ENCODE measurements at places on chromosomes 5 and 9.

DNA sequence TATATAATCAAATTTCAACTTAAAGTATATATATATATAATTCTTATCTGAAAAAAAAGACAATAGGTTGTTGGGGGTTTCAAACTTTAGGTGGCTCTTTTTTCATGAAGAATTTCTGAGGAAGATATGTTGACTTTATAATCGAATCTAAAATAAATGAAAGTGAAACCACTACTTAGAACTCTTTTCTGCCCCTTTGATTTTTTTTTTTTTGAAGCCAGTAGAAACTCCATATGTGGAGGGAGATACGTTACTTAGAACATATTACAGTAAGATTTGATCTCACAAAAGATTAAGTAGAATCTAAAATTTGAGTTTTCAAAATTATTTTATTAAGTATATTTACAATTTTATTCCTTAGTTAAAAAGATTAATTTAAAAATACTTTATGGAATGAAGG, 96.9 kb downstream of the ATG10 start:
- no peak for DNase-seq

GRCh38 chr9:32384002-32384363, 460 bp upstream of the ACO1 start:
- DNase-seq, result peak; percentile 28

DNA sequence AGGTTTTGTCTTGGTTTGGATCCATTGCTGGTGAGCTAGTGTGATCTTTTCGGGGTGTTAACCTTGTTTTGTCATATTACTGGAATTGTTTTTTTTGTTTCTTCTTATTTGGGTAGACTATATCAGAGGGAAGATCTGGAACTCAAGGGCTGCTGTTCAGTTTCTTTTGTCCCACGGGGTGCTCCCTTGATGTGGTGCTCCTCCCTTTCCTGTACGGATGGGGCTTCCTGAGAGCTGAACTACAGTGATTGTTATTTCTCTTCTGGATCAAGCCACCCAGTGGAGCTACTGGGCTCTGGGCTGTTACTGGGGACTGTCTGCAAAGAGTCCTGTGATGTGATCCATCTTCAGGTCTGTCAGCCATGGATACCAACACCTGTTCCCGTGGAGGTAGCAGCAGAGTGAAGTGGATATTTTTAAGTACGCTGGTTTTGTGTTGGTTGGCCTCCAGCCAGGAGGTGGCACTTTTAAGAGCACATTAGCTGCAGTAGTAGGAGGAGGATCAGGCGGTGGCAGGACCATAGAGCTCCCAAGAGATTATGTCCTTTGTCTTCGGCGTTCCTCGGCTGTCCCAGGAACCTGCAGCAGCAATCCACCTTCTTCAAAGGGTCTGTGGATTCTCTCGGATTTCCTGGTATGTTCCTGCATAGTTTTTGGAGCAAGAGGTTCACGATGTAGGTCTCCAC, 27.2 kb downstream of the SCAMP1 start:
- DNase-seq, result no peak

DNA sequence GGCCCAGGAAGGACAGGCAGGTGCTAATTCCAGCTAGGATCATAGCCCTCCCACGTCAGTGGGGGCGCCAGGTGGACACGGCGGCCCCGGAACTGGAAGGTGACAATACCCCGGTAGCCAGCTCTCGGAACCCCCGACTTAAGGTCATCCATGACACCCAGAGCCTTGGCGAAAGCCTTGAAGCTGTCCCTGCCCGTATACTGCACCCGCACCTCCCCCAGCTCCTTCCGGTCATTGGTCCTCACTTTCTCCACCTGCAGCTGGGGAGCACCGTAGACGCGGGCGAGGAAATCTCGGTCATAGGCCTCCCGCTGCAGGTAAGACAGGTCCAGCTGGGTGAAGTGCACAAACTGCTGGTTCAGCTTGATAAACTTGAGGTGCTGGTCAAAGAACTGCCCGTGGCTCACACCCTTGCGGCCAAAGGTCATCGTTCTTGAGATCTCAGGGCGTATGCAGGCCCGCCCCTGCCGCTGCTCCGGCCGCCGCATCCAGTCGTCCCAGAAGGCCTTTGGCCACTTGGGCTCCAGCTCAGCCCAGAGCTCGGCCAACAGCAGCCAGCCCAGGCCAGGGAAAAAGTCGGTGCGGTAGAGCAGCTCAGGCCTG, 10.9 kb downstream of the MGAT1 start:
- no peak for DNase-seq

GRCh38 chr9:124501771-124502320, 5.4 kb downstream of the NR5A1 start:
- no peak for DNase-seq

- DNase-seq, result peak; percentile 44
These were observed 440 bp downstream of the ANXA2R start for GRCh38 chr5:43039471-43040286.

GRCh38 chr9:129235041-129235930, 57.2 kb upstream of the IER5L start:
- DNase-seq, result no peak

GRCh38 chr5:35856765-35857351, at the start of gene IL7R:
IL7R (plus strand) TSS chr5:35856891; CDS start chr5:35856978, 87 bp downstream.
- DNase-seq, result no peak

DNA sequence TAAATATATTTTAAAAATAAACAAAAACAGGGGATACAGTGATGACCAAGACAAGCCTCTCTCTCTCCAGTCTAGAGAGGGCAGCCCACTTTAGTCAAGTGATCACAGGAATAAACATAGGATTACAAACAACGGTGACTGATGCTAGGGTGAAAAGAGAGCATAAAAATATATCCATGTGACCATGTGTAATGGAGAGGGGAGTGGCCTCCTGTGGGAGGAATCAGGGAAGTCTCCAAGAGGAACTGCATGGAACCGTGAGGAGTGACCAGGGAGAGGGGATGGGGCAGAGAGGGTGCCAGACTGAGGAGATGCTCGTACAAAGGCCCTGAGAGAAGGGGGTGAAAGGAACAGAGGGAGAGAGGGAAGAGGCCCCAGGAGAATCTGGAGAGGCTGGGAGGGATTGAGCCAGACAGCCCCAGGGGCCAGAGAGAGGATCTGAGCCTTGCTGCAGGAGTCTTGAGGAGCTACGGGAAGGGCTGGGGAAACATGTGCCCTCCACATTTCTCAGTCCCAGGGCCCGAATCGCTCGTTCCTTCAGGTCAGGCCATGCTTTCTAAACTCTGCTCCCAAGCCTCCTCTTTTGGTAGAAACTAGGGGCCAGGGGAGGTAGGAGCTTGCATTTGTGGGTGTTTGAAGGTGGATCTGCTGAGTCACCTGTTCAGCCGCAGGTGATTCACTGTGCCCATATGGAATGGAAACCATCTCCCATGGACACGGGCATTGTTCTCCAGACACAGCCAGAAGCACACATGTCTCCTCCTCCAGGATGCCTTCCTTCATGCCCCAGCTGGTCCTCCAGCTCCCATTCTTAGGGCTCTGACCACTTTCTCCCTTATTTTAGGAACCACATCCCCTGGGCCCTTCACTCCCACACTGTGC, 63.8 kb downstream of the PAX5 start:
- no peak for DNase-seq

- DNase-seq, result no peak
These were observed 97.5 kb downstream of the HSPA4 start for GRCh38 chr5:133149345-133149744.

DNA sequence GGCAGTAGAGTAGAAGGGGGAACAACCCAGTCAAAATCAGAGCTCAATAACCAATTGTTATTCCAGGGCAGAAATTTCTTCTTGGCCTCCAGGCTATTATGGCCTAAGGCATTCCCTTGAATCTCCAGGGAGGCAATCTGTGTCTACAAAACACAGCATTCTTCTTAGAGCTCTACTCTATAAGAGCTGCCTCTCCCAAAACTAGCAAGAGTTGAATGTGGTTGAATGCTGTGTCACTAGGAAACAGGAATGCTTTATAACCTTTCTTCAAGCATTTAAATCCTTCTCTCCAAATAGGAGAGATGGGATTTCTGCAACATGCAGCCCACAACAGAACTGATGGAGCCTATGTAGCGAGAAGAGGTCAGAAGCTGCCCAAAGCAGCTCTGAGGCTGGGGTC, 97.1 kb upstream of the APC start:
- no peak for DNase-seq

DNA sequence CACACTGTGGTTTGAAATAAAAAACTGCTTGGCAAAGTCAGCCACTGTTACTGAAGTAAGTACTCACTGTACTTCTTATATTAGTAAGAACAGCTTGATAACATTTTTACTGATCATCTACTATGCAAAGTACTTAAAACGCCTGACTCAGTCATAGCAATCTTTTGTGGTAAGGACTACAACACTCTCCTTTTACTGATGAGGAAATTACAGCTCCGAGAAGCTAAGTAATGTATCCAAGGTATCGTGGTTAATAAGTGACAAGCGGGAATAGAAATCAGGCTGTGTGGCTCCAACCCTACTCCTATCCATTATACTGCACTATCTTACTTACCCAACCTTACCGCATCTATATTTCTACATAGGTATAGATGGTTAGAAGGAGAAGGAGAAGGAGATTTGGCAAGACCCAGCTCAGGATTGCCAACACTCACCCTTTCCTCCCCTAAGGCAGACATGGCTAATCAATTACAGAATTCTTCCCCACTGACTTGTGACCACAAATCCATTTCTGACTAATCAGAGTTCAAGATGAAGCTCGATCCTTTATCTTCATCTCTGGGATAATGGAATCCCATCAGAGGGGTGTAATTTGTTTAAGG, 281.4 kb downstream of the SPOCK1 start:
- DNase-seq, result no peak

- DNase-seq, result peak; percentile 52
These were observed at the start of gene GLIPR2 for GRCh38 chr9:36136272-36136893. GLIPR2 (plus strand) TSS chr9:36136733; CDS start chr9:36136779, 46 bp downstream.

GRCh38 chr5:132704875-132705274, 31.1 kb downstream of the IL4 start:
- DNase-seq, result no peak

- no peak for DNase-seq
These were observed 55.3 kb downstream of the TGFBR1 start for GRCh38 chr9:99160173-99160572.

GRCh38 chr5:115429345-115429940, 115.1 kb downstream of the FEM1C start:
- DNase-seq, result no peak

DNA sequence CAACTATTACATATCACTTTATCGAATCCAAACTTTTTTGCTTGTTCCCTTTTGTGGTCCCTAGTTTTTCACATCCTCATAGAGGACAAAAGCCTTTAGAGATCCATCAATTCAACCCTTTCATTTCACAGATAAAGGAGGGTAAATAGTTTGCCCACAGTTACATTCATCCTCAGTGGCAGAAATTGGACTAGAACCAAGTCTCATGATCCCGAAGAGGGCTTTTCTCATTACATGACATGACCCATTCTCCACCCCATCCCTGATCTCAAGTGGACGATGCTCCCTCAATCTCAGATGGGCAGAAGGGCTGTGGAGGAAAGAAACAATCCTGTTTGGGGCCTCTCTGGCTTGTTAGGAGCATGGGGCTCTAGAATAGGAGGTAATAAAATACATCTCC, 23.1 kb downstream of the TICAM2 start:
- no peak for DNase-seq

GRCh38 chr9:133836001-133836758, 98.0 kb upstream of the SARDH start:
- no peak for DNase-seq

- DNase-seq, result no peak
These were observed 1216.5 kb upstream of the CDH9 start for GRCh38 chr5:28254846-28255245.

DNA sequence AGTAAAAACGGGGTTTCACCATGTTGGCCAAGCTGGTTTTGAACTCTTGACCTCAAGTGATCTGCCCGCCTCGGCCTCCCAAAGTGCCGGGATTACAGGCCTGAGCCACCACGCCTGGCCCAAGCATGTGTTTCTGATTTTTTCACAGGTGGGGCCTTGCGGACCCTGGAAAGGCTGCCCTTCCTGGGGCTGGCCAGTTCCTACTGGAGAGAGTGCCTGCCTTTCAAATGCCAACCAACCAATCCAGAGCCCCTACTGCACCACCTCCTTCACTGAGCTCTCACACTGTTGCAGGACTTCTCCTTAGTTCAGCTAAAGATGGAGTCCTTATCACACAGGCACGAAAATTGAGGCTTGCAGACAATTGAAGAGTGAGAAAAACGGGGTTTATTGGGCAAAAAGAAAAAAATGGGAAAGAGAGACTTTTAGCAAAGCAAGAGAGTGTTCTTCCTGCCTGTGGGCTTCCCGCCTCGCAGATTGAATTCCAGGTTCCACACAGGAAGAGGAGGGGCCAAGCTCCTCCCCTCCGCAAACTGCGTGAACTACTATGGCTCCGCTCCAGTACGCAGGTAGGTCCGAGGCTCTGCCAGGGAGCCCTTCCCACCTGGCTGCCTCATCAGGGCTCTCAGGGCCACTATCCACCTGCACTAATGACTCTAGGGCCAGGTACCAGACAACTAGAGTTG, 8.3 kb upstream of the CMBL start:
- DNase-seq, result no peak

GRCh38 chr9:132842124-132843044, 35.7 kb downstream of the AK8 start:
- no peak for DNase-seq

DNA sequence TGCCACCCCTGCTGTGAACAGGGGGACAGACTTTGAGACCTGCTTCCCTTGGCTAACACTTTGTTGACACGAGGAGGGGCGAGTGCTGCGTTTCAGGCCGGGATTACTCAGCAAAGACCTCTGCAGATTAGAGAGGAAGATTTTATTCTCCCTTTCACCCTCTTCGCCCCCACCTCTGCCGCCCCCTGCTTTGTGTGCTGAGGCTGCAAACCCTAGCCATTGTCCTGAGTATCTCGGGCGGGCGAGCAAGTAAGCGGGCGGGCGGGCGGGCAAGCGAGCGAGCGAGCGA, 6.0 kb downstream of the ISL1 start:
- no peak for DNase-seq

DNA sequence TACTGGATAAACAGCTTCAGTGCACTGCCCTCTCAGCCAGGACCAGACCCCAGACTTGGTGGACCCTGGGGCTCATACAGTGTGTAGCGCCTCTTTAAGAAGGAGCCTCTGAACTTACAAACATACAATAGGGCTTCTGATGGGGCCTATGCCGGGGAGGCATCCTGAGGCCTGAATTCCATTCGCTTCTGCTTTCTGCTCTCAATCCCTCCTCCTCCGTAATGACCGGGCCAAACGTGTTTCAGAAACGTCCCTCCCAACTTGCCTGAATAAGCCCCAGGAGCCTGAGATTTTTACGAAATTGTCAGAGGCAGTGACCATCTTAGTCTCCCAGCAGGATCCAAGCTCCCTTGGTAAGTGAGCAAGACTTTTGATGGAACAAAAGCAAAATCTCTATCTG, 128.1 kb upstream of the BOD1 start:
- no peak for DNase-seq

DNA sequence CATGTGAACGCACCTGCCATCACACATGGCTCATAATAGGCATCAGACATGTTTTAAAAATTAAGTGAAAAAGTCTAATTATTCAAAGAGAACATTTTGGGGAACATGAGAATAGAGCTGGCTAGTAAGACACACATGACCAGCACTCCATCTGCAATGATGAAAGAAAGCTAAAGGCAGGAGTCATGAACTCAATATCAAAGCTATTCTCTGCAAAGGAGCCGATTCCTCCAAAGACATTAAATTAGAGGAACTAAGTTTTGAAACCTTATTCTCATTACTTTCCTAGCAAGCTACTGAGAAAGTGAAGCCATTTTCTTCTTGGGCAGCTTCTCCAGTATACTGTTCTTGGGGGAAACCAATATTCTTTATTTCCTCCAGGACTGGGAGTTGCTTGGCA, 172.0 kb downstream of the CRB2 start:
- DNase-seq, result no peak
